Stimulated activated CD8-positive, alpha-beta memory T cell treated with anti-CD3 and anti-CD28 coated beads, Interleukin-15, amount 100 ng/mL, for 1 hour (primary cell): ENCODE measurements at places on chromosomes 3 and 15.

- no peak for DNase-seq
These were observed 8.6 kb downstream of the ZXDC start for GRCh38 chr3:126466886-126467610.

- no peak for DNase-seq
These were observed 2.7 kb downstream of the LRIG1 start for GRCh38 chr3:66497985-66498671.

GRCh38 chr3:127112796-127113570 is 79.9 kb upstream of the PRR23E start:
- no peak for DNase-seq

DNA sequence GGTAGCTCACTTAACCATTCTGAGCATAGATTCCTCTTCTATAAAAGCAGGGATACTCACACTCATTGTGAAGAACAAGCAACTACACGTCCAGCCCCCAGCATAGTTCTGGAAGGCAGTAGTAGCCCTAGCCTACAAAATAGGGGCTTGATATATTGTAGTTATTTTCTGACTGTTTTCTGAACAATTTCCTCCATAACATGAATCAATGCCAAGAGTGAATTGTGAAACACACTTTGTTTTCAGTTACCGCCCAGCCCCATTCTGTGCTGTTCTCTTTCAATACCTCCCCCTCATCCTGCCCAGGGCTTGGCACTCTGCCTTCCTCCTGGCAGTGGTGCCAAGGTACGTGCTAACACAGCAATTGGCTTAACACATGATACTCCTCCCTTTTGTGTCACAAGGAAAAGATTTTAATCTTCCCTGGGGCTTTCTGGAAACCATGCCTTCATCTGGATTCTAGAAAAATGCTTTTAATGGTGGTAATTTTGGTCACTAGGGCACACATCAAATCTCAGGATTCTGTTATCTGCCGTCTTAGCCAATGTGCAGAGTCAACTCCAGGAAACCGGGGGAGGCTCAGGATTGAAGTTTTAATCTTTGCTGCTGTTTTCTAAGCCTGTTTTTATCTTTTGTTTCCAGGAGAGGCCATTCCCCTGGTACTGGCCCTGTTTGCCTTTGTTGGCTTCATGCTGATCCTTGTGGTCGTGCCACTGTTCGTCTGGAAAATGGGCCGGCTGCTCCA is 37.2 kb downstream of the IL20RB start:
- DNase-seq = no peak

DNA sequence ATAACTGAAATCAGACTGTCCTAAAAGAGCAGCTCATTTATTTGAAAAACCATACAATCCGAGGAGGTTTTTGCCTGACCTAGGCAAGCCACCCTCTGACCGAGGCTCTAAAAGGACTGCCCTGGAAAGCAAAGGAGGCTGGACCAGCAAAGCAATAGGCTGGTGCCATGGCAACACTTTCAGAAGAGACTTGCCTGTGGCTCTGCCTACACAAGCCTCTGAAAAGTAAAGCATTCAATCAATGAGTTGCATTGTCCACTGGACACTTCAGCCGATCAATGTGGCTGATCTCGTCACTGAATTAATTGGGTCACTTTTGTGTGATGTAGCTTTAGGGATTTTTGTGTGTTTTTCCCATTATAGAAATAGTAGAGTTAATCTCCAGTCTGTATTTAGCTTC is 99.1 kb upstream of the SEMA6D start:
- no peak for DNase-seq

- DNase-seq = no peak
These were observed 76.1 kb upstream of the PPP2R3A start for GRCh38 chr3:135889443-135889842.

DNA sequence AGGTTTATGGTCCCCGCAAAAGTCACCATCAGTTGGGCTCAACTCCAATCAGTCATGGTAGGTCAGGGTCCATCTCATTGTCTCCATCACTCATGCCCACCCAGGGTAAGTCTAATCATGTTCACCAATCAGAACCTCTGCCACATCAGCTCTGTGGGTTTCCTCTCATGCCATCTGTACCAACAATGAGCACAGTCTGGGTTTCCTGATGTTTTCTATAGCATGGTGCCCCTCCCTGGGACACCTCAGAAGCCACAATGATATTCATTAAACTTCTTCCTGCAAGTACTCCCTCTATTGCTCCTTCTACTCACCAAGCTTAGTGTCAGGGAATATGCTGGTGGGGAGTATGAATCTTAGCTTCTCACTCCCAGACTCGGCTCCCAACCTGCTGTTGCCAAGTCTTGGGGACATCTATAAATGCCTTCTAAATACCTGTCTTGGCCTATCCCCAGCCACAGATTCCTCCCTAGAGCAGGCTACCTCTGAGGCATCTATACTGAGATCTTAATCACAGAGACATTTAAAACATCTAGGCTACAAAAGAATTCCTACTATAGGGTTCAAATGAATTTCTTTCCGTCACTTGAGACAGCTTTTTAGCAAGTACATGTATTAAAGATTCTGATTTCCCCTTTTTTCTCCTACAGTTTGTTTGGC is 5.0 kb upstream of the CCR2 start:
- DNase-seq = no peak

DNA sequence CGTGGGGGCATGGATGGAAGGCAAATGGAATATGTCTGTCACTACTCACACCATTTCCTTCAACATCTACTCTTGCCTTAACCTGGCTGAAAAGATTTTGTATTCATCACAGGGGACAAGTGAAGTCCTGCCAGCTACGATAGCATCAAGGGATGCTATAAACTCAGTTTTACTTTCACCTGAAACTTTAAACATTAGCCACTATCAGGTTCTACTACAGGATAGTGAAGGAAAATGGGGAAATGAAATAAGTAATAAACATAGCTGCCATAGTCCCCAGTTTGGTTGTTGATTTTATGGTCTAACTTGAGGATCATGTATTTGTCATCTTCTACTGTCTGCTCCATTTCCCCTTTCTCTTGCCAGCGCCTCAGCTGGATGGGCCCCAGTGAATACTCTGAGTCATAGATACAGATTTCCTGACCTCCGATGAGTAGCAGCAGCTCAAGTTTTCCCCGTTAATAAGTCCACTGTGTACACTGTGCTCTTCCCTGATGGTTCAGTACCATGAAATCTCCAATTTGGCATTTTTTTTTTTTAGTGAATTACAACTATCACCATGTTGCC is 338.2 kb upstream of the SLCO3A1 start:
- DNase-seq = no peak

- DNase-seq = no peak
These were observed 184.1 kb upstream of the TP63 start for GRCh38 chr3:189446959-189447560.

GRCh38 chr3:81375921-81376320 is 385.5 kb downstream of the GBE1 start:
- no peak for DNase-seq

DNA sequence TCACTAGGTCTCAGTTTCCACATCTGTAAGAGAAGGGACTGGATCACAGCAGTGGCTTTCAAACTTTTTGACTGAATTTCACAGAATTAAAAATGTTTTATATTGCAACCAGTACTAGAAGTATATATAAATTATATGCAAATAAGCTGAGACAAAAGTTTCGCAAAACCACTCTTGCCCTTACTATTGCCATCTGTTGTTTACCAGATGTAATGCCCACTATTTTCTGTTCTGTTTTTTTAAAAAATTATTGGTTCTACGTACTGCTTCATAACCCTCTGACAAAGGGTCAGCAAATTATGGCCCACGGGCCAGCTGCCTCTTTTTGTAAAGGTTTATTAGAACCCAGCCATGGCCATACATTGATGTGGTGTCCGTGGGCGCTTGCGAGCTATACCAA is 44.8 kb downstream of the PDIA5 start:
- no peak for DNase-seq

- DNase-seq = no peak
These were observed 140.5 kb upstream of the ADAMTS9 start for GRCh38 chr3:64828276-64828675.

GRCh38 chr15:33844186-33844585 is 124.1 kb upstream of the CHRM5 start:
- no peak for DNase-seq

DNA sequence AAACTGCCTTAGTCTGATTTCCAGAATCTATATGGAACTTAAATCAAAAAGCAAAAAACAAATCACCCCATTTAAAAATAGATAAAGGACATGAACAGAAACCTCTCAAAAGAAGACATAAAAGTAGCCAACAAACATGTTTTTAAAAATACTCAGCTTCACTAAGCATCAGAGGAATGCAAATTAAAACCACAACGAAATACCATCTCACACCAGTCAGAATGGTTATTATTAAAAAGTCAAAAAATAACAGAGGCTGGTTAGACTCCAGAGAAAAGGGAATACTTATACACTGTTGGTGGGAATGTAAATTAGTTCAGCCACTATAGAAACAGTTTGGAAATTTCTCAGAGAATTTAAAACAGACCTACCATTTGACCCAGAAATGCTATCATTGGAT is 367.9 kb downstream of the ZIC4 start:
- no peak for DNase-seq

DNA sequence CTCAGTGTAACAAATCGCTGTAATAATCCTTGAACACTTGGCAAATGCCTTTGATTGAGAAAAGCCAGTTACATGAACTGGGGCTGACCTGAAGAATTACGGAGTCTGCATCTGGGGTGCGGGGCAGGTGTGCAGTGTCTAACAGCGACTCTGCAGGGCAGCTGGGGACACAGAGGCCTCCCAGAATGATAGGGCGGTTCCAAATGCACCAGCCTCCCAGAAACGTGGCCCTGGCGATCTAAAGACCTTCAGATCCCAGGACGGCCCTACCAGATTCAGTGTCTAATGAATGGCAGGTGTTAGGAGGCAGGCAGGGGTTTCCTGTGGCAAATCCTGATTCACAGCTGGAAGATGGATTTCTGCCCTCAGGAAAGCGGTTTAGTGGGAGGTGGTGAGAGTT is 100.5 kb upstream of the RGMA start:
- no peak for DNase-seq

- no peak for DNase-seq
These were observed 48.5 kb downstream of the KATNBL1 start for GRCh38 chr15:34161329-34161963.

- DNase-seq = no peak
These were observed 110.3 kb downstream of the CACNA2D3 start for GRCh38 chr3:54232618-54233017.

DNA sequence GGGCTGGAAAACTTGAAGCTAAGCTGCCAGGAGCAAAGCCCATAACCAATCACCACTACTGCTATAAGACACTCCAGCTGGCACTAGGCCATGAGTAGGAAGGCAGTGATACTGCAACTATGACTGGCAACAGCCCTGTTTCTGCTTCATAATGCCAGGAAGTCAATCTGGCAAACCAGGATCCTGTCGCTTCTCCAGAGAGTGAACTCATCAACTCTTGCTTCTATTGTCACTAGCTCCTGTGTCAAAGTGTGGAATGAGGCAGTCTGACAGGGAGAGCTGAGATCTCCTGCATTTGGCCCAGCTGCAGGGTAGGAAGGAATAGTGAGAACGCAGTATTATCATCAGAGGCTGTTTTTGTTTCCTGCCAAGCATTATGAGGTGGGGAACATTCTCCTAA is 105.3 kb downstream of the CTNNB1 start:
- DNase-seq = no peak

- no peak for DNase-seq
These were observed 8.7 kb downstream of the HACD2 start for GRCh38 chr3:123576122-123576521.
